Naive B cell (primary cell): ENCODE measurements at places on chromosomes 5 and 9. TPM values are rescaled to one million over a fixed set of nuclear protein-coding genes. Genes with fewer than 3 reads are reported as not detected.

Gene TMEM171
- not detected for polyA plus RNA-seq

DNA sequence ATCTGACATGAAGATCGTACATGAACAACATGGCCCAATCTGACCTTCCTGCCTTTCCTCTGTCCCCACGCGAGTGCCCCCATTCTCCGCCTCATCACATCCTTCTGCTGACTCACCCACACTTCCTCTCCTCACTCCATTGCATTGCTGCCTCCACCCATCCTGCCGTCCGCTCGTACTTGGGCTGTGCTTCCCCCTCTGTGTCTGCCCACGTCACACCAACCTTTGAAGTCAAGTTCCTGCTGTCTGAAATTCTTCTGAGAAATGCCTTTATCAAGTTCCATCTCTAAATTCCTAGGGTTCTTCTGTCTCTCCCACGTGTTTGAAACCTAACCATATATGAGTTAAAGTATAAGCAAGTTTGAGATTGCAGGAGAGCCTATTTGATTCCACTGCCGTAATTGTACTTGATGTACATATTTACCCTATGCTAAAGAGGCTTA, 18.0 kb upstream of the STARD4 start:
- DNase-seq, result peak; percentile 84

DNA sequence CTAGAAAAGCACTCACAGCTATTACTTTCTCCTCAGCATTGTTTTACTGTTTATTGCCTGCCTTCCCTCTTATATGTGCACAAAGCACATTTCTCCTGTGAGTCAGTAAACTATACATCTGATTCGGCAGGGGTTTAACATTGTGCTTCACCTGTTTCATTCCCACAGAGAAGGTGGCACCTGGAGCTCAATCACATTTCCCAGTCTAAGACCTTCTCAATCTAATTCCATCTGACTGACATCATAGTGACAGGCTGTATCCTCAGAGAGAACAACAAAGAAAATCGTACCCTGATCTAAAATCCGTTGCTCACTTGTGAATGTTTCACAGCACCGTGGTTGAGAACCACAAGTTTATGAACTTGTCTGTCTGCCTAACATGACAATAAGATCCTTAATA, 92.4 kb upstream of the CAST start:
- no peak for DNase-seq

Gene NSG2
- not detected for polyA plus RNA-seq

DNA sequence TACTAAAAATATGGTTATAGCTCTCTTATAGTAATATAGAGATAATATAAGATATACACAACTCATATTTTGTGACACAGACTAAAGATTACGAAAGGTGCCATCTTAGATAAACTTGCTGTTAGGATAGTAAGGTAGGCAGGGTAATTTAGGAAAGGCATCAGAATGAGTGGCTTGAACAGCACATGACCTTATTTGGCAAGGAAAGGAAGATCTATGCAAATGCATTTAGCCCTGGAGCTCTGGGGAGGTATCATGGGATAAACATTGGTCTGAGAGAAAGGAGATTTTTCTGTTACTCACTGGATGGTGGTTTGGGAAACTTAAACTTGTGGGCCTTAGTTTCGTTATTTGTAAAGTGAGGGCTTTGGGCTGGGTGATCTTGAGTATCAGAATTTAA, 65.8 kb downstream of the KCTD16 start:
- no peak for DNase-seq

Gene ARID3C
- not detected for polyA plus RNA-seq

DNA sequence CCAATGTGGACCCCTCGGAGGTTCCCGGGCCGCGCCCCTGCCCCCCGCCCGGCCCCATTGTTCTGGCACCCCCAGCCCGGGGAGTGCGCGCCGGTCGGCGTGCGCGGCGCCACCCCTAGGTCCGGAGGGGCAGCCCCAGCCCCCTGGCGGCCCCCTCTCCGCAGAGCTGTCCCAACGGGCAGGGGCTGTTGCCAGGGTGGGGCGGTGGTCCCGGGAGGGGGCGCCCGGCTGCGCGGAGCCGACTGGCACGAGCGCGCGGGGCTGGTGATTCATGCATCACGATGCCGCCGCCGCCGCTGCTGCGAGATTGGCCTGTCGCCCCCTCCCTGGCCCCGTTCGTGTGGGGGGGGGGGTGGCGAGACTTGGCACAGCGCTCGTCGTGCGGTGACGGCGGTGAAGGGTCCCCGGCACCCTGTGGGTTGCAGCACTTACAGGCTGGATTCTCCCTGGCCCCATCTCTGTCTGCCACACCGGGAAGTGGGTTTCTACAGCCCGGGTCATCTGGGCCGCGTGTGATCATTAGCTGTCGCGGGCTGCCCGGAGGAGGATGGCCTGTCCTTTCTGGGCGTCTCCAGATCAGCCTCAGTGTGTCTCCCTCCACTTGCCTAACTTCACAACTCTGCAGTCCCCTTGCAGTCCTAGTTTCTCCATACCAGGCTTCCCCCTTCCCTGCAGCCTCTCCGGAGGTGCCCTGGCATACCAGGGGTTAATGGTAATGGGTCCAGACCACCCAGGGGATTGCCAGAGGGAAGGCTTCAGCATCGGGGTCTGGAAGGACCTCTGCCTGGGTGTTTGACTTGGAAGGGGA, 858 bp downstream of the NCS1 start:
- DNase-seq, result no peak

- DNase-seq, result no peak
Measured at GRCh38 chr5:110588286-110588980, 138.0 kb downstream of the TMEM232 start.
